ENCODE measurements at places on chromosomes 7 and 10. TPM values are rescaled to one million over a fixed set of nuclear protein-coding genes. Genes with fewer than 3 reads are reported as not detected.

The ANKRD16 gene
- 5.4 TPM for total RNA-seq

The CLDN4 gene
- not detected for total RNA-seq

- DNase-seq = no peak
Measured at GRCh38 chr10:88288320-88289059, 294.6 kb downstream of the RNLS start.

DNA sequence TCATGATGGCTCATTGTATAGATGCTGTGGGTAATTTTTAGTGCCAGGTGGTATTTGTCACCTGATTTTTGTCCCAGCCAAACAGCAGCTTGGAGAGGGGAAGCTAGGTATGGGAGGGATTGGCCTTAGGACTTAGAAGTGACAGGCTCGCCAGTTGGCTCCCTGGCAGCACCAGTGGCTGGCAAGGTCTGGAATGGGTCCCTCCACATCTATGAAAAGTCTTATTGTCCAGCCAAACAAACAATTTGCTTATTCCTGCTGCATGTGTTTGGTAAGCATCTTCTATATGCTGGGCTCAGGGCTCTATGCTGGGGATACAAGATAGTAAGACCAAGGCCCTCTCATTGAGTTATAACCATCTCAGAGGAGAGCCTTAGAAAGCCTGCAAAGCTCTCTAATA lies 42.5 kb downstream of the SORCS3 start:
- no peak for DNase-seq

DNA sequence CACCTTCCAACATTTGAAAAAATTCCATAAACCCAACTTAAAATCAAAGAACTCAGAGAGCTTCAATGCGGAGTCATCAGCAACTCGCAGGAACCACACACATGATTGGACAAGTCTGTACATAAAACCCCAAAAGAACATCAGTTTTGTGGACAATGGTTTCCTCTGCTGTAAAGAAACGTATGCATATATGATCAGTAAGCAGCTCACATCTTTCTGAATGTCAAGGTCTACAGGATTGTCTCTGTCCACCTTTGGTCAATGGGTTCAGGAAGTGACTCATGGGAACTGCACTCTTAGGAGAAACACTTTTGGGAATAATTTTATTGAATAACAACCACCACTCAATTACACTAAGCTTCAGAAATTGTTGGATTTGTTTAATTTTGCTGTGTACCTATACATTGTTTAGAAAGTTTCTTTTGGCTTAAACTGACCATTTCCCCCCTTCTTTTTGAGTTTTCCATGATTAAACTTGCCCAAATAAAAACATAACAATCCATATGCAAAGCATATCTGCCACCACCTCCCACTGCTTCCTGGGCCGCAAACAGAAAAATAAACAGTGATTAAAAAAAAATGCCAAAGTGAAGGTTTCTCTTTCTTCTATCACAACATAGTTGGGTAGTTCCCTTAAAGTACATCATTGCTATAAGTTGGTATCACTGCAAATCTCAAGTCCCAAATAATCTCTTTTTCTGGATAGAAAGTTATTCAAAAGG lies 27.3 kb upstream of the AFAP1L2 start:
- DNase-seq = no peak

DNA sequence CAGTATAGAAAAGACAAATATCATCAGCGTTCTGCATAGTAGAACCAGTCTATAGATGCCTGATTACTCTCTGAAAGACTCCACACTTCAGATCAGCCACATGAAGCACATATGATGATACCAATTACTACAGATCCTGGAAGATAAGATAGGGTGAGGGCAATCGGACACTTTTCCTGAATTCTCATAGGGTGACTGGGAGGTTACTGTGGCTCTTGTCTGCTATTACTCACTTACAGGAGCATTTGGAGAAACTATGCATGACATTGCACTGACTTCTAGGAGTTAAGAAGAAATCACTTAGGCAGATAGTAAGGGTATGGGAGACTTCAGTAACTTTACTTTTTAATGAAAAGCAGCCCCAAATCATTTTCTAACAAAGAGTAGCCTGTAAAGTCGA lies 1140.9 kb downstream of the XPNPEP1 start:
- DNase-seq = peak; percentile 62

DNA sequence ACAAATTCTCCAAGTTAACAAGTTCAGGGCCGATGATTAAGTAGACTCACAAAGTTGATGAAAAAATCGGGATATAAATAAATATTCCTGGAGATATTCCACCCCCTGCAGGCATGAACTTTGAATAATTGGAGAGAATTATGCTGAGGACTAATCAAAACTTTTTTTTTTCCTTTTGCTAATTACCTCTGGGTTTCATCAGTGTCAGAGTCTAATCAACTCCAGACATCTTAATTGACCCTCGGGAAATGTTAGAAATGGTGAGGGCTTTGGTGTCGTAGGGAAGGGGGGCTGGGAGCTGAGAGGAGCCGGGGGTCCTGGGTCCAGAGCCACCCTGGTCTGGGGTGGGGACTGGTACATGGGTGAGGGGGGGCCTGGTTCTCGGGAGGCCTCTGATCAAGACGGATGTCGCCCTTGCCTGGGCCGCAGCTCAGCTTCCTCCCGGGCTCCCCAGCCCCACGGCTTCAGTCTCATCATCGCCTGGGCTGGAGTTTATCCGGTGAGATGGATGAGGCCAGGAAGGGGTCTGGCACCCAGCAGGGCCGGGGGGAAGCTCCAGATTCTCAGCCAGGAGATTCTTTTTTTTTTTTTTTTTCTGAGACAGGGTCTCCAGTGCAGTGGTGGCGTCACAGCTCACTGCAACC lies 30.4 kb upstream of the ELFN1 start:
- no peak for DNase-seq
